ENCODE measurements at places on chromosomes 11 and 22.

GRCh38 chr11:113528982-113529381, 53.8 kb upstream of the DRD2 start:
- no peaks in the 10 kb centered on the region for H3K36me3 ChIP-seq
- no peaks in the 10 kb centered on the region for H3K27me3 ChIP-seq

GRCh38 chr22:39970742-39971141, 10.5 kb downstream of the TMA7B start:
- no peaks in the 10 kb centered on the region for H3K36me3 ChIP-seq
- peaks cover 24% of the 10 kb centered on the region for H3K4me1 ChIP-seq
- no peak overlapping the region for H3K4me3 ChIP-seq
- peaks cover 1% of the 10 kb centered on the region for H3K27me3 ChIP-seq
- DNase-seq, result no peak

DNA sequence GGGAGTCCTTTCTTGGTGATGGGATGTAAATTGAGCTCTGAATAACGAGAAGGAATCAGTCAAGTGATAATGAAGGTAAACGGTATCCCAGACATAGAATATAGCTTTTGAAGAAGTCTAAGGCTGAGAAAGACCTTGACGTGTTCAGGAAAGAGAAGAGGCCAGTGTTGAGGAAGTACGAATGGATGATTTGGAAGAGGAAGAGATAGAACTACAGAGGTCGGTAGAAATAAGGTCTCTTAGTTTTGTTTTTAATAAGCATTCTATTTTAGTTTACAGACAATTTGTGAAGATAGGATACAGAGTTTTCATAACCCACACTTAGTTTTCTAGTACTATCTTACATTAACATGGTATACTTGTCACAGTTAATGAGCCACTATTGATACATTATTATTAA, 1598.1 kb downstream of the FAM181B start:
- no peak overlapping the region for H3K27ac ChIP-seq
- H3K27me3 ChIP-seq, result no peaks in the 10 kb centered on the region
- H3K4me3 ChIP-seq, result no peak overlapping the region
- H3K36me3 ChIP-seq, result no peaks in the 10 kb centered on the region
- no peak for DNase-seq

- DNase-seq, result peak; percentile 31
- H3K4me3 ChIP-seq, result no peak overlapping the region
- H3K27ac ChIP-seq, result no peak overlapping the region
- peaks cover 2% of the 10 kb centered on the region for H3K36me3 ChIP-seq
Observed at GRCh38 chr11:7548659-7549274, 35.0 kb downstream of the PPFIBP2 start.

DNA sequence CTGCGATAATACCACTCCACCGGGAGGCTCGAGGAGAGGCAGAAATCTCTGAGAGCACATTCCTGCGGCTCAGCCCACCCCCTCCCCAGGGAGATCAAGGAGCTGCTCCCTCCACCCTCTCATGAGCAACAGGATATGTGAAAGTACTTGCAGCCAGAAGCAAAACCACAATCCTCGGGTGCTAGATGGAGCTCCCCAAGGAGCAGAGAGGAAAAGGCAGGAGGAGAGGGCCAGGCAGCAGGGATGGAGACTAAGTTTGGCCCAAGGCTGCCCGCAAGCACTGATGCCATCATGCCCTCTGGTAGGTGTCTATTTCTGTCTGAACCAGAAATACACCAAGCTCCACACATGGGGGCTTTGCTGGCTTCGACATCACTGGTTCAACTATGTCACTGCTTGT, 22.3 kb downstream of the VPS37C start:
- DNase-seq, result no peak
- H3K4me1 ChIP-seq, result peaks cover 22% of the 10 kb centered on the region
- H3K27ac ChIP-seq, result no peak overlapping the region
- H3K4me3 ChIP-seq, result no peak overlapping the region

- no peak overlapping the region for H3K27ac ChIP-seq
- H3K4me1 ChIP-seq, result peaks cover 31% of the 10 kb centered on the region
- no peak overlapping the region for H3K4me3 ChIP-seq
Observed at GRCh38 chr22:29700206-29700899, 19.4 kb upstream of the CABP7 start.

- H3K27ac ChIP-seq, result no peak overlapping the region
- no peaks in the 10 kb centered on the region for H3K36me3 ChIP-seq
- no peak for DNase-seq
- H3K4me1 ChIP-seq, result no peaks in the 10 kb centered on the region
- H3K27me3 ChIP-seq, result no peaks in the 10 kb centered on the region
Observed at GRCh38 chr11:97638641-97639224, 1248.9 kb downstream of the JRKL start.

- H3K4me3 ChIP-seq, result no peak overlapping the region
- H3K27ac ChIP-seq, result no peak overlapping the region
- peaks cover 24% of the 10 kb centered on the region for H3K4me1 ChIP-seq
- H3K36me3 ChIP-seq, result no peaks in the 10 kb centered on the region
- DNase-seq, result peak; percentile 52
- H3K27me3 ChIP-seq, result no peaks in the 10 kb centered on the region
Observed at GRCh38 chr11:112320668-112321067, 60.0 kb upstream of the PLET1 start.

- DNase-seq, result peak; percentile 63
- H3K27ac ChIP-seq, result no peak overlapping the region
- no peaks in the 10 kb centered on the region for H3K36me3 ChIP-seq
- peaks cover 5% of the 10 kb centered on the region for H3K4me1 ChIP-seq
- no peaks in the 10 kb centered on the region for H3K27me3 ChIP-seq
Observed at GRCh38 chr11:69939551-69940245, 120.5 kb upstream of the FGF3 start.

GRCh38 chr11:93653571-93653970, 7.9 kb upstream of the CEP295 start:
- H3K36me3 ChIP-seq, result no peaks in the 10 kb centered on the region
- H3K4me3 ChIP-seq, result no peak overlapping the region
- no peak overlapping the region for H3K27ac ChIP-seq
- no peaks in the 10 kb centered on the region for H3K4me1 ChIP-seq

DNA sequence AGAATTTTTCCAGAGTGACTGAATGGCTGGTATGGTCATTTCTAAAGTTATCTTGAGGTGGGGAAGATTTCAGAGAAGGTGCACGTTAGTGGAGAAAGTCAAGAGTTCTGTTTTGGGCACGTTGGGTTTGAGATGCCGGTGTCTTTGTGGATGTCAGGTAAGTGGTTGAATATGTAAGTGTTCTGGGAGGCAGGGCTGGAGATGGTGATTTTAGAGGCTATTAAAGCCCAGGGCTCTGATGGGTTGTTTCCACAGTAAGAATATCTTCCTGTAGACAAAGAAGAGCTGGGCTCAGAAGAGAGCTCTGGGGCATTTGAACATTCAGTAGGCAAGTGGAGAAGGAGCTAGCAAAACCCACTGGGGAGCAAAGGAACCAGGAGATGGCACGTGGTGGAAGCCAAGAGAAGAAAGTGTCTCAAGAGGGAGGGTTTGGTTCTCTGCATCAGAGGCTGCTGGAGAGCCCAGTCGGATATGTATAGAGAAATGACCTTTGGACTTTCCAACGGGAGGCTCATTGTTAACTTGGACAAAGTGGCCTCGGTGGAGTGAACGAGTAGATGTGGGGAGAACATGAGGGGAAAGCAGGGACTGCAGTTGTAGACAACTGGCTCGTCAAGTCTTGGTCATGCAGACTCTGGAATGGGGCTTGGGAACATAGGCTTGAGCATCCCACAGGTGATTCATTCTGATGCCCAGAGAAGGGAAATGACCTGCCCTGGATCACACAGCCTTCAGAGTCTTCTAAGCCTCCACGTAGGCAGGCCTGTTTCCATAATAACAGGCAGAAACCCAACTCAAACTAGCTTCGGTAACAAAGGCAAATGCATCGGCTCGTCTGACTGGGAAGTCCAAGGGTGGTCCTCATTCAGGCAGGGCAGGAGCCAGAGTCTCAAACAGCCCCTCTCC, 98.4 kb upstream of the PARVA start:
- no peak overlapping the region for H3K4me3 ChIP-seq
- no peak overlapping the region for H3K27ac ChIP-seq
- H3K27me3 ChIP-seq, result no peaks in the 10 kb centered on the region
- peak; percentile 55 for DNase-seq
- no peaks in the 10 kb centered on the region for H3K36me3 ChIP-seq

DNA sequence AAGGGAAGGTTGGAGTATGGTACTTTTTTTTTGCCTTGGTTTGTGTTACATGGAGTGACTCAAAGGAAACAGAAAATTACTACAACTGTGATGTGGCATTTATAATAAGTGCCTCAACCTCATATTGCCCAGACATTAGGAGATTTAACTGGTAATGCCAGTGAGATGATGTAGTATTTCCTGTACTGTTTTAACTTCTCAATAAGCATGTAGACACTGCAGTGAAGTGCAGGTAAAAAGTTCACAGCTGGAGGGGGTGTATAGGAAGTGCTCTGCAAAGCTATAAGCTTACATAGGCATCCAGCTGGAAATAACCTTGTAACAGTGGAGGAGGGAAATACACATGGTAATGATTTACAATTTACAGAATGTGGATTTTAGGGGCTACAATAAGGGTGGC, 138.2 kb upstream of the MTMR2 start:
- peaks cover 22% of the 10 kb centered on the region for H3K4me1 ChIP-seq
- H3K27me3 ChIP-seq, result no peaks in the 10 kb centered on the region
- H3K36me3 ChIP-seq, result peaks cover 4% of the 10 kb centered on the region
- no peak overlapping the region for H3K4me3 ChIP-seq

- H3K36me3 ChIP-seq, result no peaks in the 10 kb centered on the region
- no peaks in the 10 kb centered on the region for H3K27me3 ChIP-seq
- H3K27ac ChIP-seq, result no peak overlapping the region
- no peaks in the 10 kb centered on the region for H3K4me1 ChIP-seq
- H3K4me3 ChIP-seq, result no peak overlapping the region
Observed at GRCh38 chr11:127862406-127862805, 725.0 kb downstream of the ETS1 start.

- no peak overlapping the region for H3K4me3 ChIP-seq
- H3K27me3 ChIP-seq, result peaks cover 78% of the 10 kb centered on the region
- H3K27ac ChIP-seq, result no peak overlapping the region
- peaks cover 7% of the 10 kb centered on the region for H3K4me1 ChIP-seq
- no peak for DNase-seq
Observed at GRCh38 chr11:72587696-72588095, 86.5 kb downstream of the PDE2A start.

- no peak overlapping the region for H3K27ac ChIP-seq
- H3K27me3 ChIP-seq, result no peaks in the 10 kb centered on the region
- DNase-seq, result peak; percentile 4
- H3K4me1 ChIP-seq, result no peaks in the 10 kb centered on the region
- no peaks in the 10 kb centered on the region for H3K36me3 ChIP-seq
Observed at GRCh38 chr11:133263332-133263731, 269.0 kb downstream of the OPCML start.

DNA sequence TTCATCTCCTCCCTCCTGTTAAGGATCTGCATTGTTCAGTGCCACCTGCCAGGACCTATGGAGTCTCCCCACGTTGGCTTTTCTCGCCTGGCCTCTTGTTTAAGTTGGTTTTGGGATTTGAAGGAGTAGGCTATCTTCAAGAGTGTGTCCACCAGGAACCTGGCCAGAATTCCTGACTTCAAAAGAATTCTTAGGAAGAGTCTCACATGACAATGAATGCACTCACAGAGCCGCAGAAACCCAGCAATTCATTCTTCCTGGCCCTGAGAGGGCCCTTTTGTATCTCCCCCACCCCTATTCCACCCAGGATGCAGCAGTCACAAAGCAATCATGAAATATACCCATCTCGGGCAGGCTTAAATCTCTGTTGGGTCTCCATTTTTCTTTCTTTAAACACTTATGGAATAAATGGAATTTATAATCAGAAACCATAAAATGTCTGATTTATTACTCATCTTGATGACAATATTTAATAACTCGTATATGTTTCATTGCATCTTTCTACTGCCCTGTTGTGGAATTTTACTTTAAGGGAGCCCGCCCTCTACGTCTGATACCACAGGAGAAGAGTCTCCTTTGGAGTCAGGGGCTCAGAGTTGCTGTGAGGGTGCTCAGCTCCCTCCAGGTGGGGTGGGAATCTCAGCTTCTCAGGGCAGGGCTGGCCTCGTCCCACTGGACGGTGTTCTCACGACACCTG, 507.0 kb downstream of the NTM start:
- no peak overlapping the region for H3K4me3 ChIP-seq
- H3K27me3 ChIP-seq, result no peaks in the 10 kb centered on the region
- no peak for DNase-seq

- no peaks in the 10 kb centered on the region for H3K27me3 ChIP-seq
- peak; percentile 93 for DNase-seq
- peak overlapping the region; percentile 15 for H3K4me3 ChIP-seq
Observed at GRCh38 chr11:47355283-47356128, 3.0 kb upstream of the MYBPC3 start.

DNA sequence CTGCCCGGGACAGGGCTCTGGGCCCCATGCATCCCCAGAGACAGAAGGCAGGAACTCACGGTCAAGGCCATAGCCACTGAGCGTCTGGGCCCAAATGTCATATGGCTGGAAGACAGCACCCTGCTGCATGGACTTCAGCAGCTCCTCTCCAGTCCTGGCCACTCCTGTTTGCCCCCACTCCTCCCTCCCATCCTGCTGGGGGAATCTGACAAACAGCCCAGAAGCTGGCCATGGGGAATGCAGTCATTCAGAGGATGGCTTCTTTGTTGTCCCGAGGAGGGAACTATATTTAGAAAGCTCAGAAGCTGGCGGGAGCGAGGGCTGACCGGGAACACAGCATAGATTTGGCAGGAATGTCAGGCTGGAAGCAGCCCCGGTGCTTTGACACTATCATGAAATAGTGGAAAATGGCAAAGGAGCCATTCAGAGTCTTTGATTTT, 35.0 kb downstream of the DKK3 start:
- peak; percentile 27 for DNase-seq
- H3K27me3 ChIP-seq, result no peaks in the 10 kb centered on the region
- peaks cover 15% of the 10 kb centered on the region for H3K4me1 ChIP-seq
- H3K27ac ChIP-seq, result peak overlapping the region; percentile 32
- no peak overlapping the region for H3K4me3 ChIP-seq

GRCh38 chr11:76155500-76156227, 50.6 kb downstream of the WNT11 start:
- no peak overlapping the region for H3K4me3 ChIP-seq
- no peaks in the 10 kb centered on the region for H3K27me3 ChIP-seq
- DNase-seq, result no peak
- H3K4me1 ChIP-seq, result peaks cover 11% of the 10 kb centered on the region
- no peak overlapping the region for H3K27ac ChIP-seq

DNA sequence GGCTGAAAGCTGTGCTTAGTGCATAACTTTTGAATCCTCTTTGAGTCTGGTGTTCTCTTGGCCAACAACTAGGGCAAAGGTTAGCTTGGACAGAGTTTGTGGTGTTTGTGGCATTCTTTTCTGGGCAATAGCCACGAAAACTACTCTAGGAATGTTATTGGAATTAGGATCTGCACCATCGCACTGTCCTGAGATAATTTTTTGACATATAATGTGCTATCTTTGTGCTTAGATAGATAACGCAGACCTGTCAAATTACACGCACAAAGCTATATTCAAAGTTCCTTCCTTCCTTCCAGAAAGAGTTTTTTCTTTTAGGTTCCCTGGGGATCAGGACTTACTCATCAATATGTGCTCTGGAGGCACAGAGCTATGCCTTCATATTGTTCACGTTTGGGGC, 166.8 kb upstream of the MTMR2 start:
- no peak overlapping the region for H3K27ac ChIP-seq
- H3K4me1 ChIP-seq, result peaks cover 5% of the 10 kb centered on the region
- DNase-seq, result no peak
- no peak overlapping the region for H3K4me3 ChIP-seq
- no peaks in the 10 kb centered on the region for H3K27me3 ChIP-seq

GRCh38 chr22:46592390-46592872, 27.8 kb upstream of the GRAMD4 start:
- no peaks in the 10 kb centered on the region for H3K36me3 ChIP-seq
- no peak overlapping the region for H3K4me3 ChIP-seq
- DNase-seq, result no peak
- no peak overlapping the region for H3K27ac ChIP-seq

- no peaks in the 10 kb centered on the region for H3K36me3 ChIP-seq
- peak within 1 kb of the TSS; percentile 6 for H3K4me3 ChIP-seq
- H3K27ac ChIP-seq, result no peak within 1 kb of the TSS
- H3K4me1 ChIP-seq, result peaks cover 6% of the 10 kb centered on the region
- peak; percentile 36 for DNase-seq
- H3K27me3 ChIP-seq, result peaks cover 16% of the 10 kb centered on the region
Observed at GRCh38 chr22:32204856-32205722, at the start of gene RFPL2. Gene RFPL2 (minus strand): TSS chr22:32205073. CDS start chr22:32202451, 2,622 bp downstream.

Measured in large intestine (tissue), 12 donors.